Stimulated activated CD4-positive, alpha-beta T cell treated with anti-CD3 and anti-CD28 coated beads, TNF-alpha, amount 100 ng/mL, for 4 hours (primary cell): ENCODE measurements at places on chromosomes 5 and 9.

DNA sequence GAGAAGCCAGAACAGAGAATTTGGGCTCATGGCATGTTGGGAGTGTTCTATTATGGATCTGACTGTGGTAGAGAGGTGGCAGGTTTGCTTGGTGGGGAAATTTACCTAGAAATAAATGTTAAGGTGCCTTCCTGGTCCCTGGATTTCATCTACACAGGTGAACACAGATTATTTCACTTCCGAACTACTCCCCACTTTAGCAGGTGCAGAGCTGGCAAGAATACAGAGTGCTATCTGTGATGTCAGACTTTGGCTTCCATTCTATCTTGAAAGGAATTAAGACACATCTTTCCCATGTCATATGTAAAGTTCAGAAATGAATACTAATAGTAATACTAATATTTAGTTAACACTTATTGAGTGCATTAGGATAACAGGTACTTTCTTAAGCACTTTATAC, 234.0 kb downstream of the KCTD16 start:
- no peak for DNase-seq

DNA sequence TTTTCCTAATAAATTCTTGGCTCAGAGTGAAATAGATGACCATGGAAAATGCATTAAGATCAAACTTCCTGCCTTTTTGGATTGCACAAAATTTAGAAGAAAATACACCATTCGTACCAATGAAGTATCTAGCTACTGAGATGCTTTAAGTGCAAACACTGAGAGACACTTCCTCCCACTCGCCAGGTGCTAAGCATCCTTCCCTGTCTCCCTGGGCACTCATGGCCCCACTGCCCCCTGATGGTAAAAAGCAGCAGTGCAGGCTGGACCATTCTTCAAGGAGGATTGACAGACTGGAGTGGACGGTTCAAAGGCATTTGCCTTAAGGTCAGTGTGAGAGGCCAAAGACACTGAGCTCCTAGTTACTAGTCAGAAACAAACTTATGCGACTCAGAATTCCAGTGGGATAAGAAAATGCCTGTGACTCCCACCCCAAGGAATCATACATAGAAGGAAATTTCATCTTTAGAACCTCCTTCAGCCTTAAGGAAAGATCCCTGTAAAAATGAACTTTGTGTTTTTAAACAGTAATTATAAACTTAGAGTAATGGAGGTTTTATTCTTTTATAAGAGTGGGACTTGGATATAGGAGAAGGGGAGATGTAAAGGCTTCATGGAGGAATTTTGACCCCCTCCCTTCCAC, 86.0 kb upstream of the SLC30A5 start:
- peak; percentile 49 for DNase-seq

DNA sequence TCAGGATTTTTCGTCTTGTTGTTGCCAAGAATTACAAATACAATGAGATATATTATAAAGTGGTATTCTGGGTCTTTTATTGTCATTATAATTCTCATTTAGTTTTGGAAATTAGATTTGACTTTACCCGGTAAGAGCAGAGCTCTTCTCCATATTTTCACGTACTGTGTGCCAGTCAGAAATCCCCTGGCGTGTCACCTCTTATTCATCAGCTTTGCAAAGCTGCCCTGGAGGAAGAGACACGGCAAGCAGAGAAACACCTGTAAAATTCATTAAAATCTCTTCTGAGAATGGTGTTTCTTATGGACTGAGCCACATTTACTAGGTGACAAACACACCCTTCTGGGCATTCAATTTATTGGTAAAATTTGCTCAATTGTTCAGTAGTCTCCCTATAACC, 440.4 kb downstream of the HINT1 start:
- no peak for DNase-seq

DNA sequence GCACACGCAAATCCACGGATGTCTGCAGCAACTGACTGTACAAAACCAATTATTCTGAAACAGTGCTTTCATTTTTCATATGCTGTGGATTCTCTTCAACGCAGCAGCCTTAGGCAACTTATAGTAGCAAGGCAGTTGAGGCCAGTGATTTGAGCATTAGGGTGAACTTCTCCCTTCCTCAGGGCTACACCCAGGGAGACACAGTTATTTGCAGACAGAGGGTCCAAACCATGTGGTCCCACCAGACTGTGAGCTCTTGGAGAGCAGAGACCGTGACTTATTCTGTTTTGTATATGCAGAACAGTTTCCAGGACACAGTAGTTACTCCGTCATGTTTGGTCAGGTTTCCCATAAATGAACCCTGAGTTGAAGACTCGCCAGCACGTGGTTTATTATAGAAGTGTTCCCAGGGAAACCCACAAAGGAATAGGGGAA, 19.0 kb upstream of the WHRN start:
- no peak for DNase-seq

GRCh38 chr5:143083006-143083405, 312.8 kb downstream of the ARHGAP26 start:
- DNase-seq: no peak

GRCh38 chr5:3011764-3012017, 260.2 kb upstream of the IRX2 start:
- no peak for DNase-seq

GRCh38 chr9:31839273-31839672, 545.2 kb upstream of the ACO1 start:
- no peak for DNase-seq

- no peak for DNase-seq
Observed at GRCh38 chr5:52725808-52726207, 61.9 kb upstream of the ITGA1 start.

- no peak for DNase-seq
Observed at GRCh38 chr5:175706499-175706898, 48.6 kb downstream of the HRH2 start.

DNA sequence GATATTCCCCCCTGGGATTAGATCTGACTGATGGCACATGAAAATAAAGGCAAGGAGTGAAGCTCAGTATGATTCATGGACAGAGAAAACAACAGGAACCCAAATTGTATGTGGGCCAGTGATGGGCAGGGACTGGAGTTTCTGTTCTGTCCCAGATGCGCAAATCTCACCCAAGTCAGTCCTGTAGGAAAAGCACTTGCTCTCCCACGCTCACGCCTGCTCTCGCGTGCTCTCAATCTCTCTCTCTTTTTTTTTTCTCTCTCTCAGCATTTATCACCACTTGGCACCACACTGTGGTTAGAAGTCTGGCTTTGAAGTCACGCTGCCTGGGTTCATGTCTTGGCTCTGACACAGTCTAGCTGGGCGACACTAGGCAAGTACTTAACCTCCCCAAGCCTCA, 106.5 kb upstream of the LRRTM2 start:
- DNase-seq: no peak

GRCh38 chr5:76579166-76579937, 43.9 kb downstream of the F2RL2 start:
- DNase-seq: no peak

DNA sequence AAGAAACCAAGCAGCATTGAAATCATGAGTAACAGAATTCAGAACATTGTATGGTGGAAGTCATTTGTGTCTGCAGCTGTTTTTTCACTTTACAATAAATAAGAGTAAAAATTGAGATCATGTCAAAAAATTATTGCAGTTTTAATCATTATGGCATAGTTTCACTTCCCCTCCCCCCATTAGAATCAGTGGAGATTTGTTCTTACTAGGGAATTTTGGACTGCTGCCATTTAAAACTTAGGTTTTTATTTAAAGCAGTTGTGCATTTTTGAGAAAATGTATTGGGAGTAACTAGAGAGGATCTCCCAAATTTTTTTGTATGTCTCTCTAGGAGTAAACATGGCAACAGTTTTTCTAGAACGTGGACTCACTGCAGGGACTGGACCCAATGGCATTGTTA, 20.4 kb downstream of the GTF3C4 start:
- DNase-seq: no peak

DNA sequence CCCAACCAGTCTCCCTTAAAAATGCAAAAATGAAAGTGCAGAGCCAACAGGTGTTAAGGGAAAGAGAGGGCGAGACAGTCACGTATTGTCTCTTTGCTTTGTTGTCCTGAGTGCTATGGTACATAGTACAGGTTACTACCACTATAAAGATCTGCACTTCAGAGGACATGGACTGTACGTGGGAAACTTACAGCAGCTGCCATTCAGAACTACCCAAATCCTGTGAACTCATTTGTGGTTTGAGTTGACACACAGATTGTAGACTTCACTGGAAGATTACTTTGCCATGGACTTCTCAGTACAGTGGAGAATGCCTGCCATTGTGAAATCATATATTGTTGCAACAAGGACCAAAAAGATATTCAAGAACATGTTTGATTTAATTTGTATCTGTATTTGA, 34.8 kb downstream of the FBXO38 start:
- DNase-seq: no peak
